Pulmonary artery endothelial cell (primary cell): ENCODE measurements at places on chromosomes 12 and 14.

GRCh38 chr12:42810006-42810405 is 220.5 kb upstream of the PRICKLE1 start:
- no peak for DNase-seq

- DNase-seq = no peak
Measured at GRCh38 chr12:51488281-51488680, 63.6 kb downstream of the SLC4A8 start.

DNA sequence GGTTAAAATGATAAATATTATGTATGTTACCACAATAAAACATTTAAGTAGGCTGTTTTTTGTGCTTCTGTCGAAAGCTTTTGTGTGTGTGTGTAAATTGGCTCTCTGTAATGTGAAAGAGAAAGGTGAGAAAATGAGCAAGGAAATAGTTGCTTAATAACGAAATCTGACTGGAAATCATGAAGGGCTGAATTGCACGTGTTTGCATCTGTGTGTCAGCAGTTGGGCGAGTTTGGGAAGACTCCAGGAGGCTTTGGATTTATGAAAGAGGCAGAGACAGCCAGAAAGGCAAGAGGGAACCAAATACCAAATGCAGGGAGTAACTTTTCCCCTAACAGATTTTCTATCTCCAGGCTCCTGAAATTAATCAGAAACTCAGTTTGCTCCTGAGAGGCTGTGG is 47.2 kb upstream of the PLEKHG3 start:
- no peak for DNase-seq

- no peak for DNase-seq
Measured at GRCh38 chr14:64849940-64850339, 29.8 kb downstream of the SPTB start.

GRCh38 chr12:67269633-67270573 is 745 bp downstream of the CAND1 start:
- DNase-seq = no peak

DNA sequence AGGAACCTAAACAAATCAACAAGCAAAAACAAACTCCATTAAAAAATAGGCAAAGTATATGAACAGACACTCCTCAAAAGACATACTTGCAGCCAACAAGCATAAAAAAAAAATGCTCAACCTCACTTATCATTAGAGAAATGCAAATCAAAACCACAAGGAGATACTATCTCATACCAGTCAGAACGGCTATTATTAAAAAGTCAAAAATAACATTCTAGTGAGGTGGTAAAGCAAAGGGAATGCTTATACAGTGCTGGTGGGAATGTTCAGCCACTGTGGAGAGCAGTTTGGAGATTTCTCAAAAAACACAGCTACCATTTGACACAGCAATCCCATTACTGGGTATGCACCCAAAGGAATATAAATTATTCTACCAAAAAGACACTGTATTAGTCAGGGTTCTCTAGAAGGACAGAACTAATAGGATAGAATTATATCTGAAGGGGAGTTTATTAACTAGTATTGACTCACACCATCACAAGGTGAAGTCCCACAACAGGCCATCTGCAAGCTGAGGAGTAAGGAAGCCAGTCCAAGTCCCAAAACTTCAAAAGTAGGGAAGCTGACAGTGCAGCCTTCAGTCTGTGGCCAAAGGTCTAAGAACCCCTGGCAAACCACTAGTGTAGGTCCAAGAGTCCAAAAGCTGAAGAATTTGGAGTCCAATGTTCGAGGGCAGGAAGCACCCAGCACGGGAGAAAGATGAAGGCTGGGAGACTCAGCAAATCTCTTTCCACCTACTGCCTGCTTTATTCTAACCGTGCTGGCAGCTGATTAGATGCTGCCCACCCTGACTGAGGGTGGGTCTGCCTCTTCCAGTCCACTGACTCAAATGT is 101.6 kb upstream of the KRAS start:
- DNase-seq = no peak

GRCh38 chr12:22321638-22322037 is 12.9 kb downstream of the ST8SIA1 start:
- no peak for DNase-seq

DNA sequence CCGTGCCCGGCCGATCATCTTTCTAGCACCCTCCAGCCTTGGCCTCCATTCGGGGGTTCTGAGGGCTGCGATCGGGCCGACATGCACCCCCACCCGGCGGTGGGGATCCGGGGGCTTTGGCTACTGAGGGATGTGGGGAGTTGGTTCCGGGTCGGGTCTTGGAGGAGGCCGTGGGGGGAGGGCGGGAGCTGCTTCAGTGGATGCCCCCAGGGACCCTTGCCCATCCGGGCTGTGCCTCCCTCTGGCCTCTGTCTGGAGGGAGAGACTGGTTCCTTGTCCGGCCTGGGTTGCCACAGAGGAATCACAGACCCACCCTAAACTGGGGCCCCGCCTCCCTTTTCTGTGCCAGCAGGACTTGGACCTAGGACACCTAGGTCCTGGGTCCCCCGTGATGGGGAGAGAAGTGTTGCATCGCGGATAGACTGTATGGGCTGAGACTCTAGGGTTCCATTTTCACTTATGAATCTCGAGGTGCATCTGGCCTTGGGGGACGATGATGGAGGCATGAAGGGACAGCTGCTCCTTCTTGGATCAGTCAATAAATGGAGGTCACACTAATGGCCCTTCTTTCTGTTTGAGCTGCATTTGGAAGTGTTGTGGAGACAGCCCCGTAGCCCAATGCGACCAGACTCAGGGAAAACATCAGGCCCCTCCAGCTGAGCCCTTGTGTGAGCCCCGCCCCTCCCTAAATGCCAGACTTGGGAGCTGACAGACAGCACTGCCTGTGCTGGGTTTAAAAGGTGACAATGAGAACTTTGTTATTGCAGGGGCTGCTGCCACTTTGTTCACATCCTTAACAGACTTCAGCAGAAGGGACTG is 577 bp downstream of the DTX3 start:
- no peak for DNase-seq

DNA sequence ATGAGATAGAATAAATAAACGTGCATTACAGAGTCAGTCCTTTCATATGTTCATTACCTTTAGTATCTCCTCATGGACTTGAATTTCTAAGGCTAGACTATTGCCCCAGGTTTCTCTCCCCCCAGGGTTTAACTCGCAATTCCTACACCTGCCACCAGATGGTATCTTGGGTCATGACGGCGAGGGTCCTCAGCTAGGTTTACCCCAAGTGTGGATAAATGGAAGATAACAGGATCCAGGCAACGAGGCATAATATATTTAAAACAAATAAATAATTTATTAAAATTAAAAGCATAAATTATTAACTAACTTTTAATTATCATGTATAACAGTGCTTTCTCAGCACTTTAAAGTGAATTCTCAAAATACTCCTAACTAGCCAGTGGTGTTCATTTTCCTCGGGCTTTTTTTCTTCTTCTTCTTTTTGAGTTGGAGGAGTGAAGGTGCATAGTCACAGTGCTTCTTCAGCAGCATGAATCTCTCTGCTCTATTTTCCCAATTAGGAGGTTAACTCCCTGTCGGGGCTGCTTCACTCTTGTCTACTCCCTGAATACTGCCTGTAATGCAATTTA is 243.5 kb upstream of the CAND1 start:
- DNase-seq = no peak
